ENCODE measurements at places on chromosomes 1 and 21.
A peak's percentile ranks its signal among the peaks of the same experiment; 100 is the strongest.

GRCh38 chr1:83802023-83802422, 196.9 kb downstream of the TTLL7 start:
- DNase-seq = no peak

- DNase-seq = no peak
These were observed 8.7 kb downstream of the DNAJC6 start for GRCh38 chr1:65317866-65318653.

DNA sequence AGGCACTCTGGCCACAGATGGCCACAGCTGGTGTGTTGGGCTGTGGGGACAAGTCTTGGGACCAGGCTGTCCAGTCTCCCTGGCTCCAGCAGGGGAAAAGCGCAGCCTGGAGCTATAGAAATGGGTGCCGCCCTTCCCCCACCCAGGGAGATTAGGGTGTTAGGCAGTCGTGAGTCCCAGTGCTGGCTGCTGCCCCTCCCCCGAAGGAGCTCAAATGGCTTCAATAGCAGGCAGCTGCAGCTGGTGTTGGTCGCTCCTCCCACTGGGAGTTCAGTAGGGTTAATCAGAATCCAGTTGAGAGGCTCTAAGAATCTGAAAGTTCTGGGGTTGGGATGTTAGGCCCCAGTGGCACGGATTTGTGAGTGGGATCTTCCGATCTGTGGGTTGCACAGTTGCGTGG, 595.6 kb upstream of the PKN2 start:
- no peak for DNase-seq

DNA sequence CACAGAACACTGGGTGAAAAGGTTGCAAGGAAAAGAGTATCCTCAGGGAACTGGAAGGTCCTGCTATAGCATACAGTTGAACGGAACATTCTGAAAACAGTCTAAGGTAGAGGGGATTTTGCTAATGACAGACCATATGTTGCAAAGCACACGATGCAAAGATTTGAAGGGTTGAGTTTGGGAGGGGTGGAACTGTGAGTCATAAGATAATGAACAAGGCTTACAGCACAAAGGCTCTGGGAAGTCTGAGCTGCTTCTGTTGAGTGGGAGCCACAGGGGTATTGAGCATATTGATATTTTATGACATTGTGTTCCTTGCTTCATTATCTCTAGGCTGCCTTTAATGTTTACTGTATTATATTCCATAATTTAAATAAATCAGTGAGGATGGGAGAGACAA, 104.9 kb downstream of the PLPPR4 start:
- DNase-seq = no peak

DNA sequence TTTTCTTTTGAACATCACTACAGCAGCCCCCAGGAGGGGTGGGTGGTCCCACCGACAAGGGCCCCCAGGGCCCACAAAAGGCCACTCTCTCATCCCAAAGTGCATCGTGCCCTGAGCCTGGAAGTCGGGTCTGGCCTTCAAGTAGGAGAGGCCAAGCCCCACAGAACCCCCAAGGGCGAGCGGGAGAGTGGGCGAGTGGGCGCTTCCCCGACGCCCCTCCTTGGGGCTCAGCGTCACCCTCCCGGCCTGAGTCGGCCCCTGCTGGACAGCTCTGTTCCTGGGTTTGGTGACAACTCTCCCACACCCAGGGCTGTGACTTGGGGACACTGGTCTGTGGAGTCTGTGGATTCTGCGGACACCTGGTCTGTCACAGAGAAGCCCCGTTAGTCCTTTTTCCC, 42.2 kb upstream of the COL18A1 start:
- no peak for DNase-seq

- DNase-seq = no peak
These were observed 56.1 kb upstream of the SDC3 start for GRCh38 chr1:30964706-30965105.

DNA sequence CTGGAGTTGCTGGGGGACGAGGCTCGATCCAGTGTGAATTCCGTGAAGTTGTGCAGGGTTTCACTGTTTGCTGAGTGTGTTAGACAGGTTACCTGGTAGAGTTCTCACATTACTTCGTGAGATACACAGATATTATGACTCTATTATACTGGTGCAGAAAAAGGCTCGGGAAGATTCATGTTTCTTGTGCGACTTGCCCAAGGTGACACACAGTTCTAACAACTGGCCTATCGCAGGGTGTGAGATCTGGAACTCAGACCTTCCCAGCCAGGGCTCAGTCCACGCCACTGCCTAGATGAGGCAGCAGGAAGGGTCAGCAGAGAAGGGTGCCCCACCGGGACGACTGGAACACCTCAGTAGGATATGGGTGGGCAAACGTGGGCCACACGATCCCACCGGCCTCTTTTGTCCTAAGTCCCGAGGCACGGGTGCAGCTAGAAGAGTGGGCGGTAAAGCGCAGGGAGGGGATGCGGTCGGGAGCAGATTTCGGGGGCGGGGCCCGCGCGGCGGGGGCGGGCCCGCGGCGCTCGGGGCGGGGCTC, 296 bp upstream of the RNPEP start:
- no peak for DNase-seq

GRCh38 chr1:56397811-56398231, 181.5 kb downstream of the PLPP3 start:
- DNase-seq = no peak

GRCh38 chr21:22278366-22278765, 1280.2 kb downstream of the NCAM2 start:
- DNase-seq = no peak

DNA sequence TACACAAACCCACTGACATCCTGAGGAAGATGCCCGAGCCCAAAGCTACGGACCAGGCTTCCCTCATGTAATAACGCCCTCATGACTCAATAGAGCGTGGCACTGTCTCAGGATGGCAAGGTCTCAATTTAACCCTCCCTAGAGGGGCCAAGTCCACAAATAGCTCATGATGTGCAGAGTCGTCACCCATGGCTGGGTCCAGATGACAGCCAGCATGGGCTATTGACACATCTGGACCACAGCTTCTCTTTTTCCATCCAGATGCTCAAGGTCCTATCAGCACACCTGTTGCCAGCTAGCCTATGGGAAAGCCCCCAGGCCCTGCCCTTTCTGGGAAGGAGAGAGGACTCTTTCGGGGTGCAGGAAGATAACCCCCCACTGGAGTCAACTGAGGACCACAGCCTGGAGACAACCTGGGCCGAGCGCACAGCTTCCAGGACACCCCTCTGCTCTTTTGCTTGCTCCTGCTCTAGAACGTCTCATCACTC, 2.8 kb downstream of the LAPTM5 start:
- DNase-seq = no peak

- no peak for DNase-seq
These were observed 370.5 kb upstream of the VAMP3 start for GRCh38 chr1:7400566-7400965.

DNA sequence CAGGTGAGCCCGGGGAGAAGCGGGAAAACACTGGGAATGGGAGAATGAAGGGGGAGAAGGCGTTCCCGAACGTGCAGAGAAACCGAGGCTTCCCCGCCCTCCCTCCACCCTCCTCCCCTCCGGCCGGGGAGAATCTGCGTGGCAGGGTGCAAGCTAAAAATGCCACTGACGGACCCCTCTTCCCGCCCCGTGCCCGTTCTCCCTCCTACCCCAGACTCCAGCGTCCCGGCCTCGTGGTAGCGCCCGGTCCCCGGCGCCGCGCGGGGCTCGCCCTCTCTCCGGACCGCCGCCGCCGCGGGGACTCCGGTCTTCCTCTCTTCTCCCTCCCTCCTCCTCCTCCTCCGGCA, 81.6 kb upstream of the AK4 start:
- DNase-seq = no peak

- no peak for DNase-seq
These were observed 40.1 kb downstream of the SORT1 start for GRCh38 chr1:109357616-109358015.

DNA sequence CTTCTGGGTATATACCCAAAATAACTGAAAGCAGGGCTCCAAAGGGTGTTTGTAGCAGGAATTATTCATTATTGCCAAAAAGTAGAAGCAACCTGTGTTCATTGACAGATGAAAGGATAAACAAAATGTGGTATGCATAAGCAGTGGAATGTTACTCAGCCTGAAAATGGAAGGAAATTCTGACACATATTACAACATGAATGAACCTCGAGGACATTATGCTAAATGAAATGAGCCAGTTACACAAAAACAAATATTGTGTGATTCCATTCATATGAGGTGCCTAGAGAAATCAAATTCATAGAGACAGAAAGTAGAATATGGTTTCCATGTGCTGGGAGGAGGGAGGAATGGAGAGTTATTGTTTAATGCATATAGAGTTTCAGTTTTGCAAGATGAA, 86.3 kb upstream of the ARTN start:
- DNase-seq = no peak

DNA sequence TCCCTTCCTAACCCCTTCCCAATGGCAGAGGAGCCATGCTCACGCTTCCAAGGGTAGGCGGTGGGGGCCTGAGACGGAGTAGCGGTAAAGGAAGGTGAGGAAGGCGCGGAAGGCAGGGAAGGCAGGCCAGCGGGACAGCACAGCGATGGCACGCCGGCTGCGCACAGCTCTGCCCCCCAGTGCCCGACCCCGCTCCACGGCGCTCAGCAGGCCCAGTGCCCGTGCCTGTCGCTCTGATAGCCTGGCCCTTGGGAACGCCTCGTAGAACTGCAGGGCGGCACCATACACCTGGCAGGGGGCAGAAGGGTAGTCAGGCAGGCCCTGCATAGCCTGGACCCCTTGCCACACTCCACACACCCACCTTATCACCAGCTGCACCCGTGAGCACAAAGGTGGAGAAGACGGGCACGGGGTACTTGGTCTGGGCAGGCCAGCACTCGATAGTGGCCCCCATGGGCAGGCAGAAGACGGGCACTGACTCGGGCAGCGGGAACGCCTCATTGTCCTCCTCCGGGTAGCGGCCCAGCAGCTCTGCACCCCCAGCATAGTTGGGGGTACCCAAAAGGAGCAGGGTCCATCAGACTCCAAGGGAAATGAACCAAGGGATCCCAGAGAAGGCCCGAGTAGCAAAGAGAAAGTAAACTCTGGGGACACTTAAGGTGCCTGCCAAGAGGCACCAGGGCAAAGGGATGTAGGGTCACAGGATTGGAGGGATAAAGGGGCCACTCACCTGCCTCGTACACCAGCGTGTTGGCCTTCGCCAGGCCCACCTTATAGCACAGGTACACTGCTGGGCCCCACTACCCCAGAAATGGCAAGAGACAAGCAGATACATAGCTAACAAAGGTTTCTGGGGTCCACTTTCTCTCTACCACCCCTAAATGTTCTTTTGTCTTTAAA, 4.4 kb downstream of the DENND4B start:
- no peak for DNase-seq

DNA sequence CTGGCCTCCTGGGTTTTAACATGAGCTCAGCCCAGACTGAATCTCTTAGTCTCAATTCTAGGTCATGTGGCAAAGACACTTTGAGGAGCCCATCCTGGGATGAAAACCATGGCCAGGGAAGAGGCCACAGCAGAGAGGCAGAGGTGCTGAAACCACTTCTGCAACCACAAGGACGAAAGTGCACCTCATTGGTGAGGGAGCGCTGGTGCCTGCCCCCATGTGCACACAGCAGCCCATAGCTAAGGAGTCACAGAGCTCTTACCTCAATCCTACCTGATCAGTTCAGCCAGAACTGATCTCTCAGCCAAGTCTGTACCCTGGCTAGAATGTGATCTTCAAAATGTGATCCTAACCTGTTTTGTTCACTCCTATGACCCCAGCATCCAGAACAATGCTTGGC, 32.9 kb upstream of the SRP9 start:
- no peak for DNase-seq

- DNase-seq = no peak
These were observed 4.9 kb downstream of the TMEM9 start for GRCh38 chr1:201149400-201149799.

DNA sequence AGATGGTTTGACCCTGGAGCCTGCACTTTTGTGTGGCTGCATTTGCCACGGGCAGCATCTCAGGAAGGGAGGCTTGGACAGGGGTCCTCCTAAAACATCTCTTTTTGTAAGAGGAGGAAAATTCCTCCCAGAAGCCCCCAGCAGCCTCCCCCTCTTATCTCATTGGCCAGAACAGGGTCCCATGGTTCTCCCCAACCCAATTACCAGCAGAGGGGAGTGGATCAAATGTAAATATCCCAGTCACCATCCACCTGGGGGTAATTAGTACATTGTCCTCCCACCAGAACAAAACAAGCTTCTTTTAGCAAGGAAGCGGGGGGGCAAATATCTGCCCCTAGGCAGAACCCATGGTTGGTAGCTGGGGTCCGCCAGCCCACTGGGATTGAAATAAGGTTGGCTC, 44.7 kb upstream of the TENT5B start:
- no peak for DNase-seq

DNA sequence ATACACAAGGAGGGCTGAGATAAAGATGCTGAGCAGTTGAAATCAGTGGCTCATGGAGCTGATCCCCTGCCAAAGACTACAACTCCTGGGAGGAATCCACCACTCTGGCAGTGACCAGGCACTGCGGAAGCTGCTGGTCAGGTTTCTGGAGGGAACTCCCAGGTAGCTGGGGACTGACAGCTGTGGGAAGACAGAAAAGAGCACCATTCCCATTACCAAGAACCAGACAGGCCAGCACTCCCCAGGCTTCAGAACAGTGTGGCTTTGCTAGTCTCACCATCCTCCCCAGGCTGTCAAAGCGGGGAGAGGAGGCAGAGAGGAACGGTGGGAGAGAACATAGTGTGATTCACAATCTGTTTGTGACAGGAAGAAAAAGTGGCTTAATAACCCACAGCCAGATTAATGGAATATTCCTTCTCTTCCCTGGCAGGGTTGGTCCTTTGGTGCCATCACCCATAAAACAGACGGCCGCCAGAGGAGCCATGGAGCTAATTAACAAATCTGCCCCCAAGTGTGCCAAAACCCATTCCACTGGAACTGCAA, 92.1 kb downstream of the MAB21L3 start:
- DNase-seq = no peak

GRCh38 chr1:229643996-229644745, 18.1 kb downstream of the URB2 start:
- DNase-seq = no peak

- DNase-seq = peak; percentile 36
These were observed 283.1 kb downstream of the GRIK1 start for GRCh38 chr21:29656504-29657239.

- DNase-seq = no peak
These were observed 557.3 kb downstream of the USP25 start for GRCh38 chr21:16287046-16287445.

- no peak for DNase-seq
These were observed 1.5 kb downstream of the GATAD2B start for GRCh38 chr1:153921080-153921802.

GRCh38 chr1:208868554-208868953, 624.4 kb upstream of the PLXNA2 start:
- no peak for DNase-seq

GRCh38 chr1:86231076-86231475, 74.5 kb upstream of the COL24A1 start:
- DNase-seq = no peak

DNA sequence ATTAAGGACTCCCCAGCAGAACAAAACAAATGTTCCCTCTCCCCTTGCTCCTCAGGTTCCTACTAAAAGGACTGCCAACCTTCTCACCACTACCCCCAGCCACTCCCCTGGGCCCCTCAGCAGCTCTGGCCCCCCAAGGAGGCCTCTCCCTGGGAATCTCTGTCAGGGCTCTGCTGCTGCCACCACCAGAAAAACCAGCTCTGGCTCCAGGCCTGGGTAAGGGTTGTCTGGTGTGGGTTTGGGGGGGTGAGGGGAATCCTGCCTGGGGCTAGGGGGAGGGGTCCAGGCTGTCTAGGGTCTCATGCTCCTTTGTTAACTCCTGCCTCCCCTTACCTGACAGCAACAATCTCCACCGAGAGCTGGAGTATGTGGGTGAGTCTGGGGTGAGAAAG, 4.8 kb downstream of the NECTIN4 start:
- DNase-seq = no peak

Measured in Panc1 (cell line).